Epithelial cell of umbilical artery (primary cell): ENCODE measurements at places on chromosomes 7 and 10. TPM values are rescaled to one million over a fixed set of nuclear protein-coding genes. Genes with fewer than 3 reads are reported as not detected.

EGFR gene
- 1.2 and 1.6 TPM in 2 replicates for total RNA-seq

CALY gene
- not detected in 2 replicates for total RNA-seq

CYP2C19 gene
- total RNA-seq = not detected in 2 replicates

STEAP1B gene
- total RNA-seq = 51.3 and 124 TPM in 2 replicates

ZFYVE27 gene
- 18.5 and 19.2 TPM in 2 replicates for total RNA-seq

RARRES2 gene
- not detected in 2 replicates for total RNA-seq

MBLAC1 gene
- 2.7 and 2.9 TPM in 2 replicates for total RNA-seq

LMOD2 gene
- not detected in 2 replicates for total RNA-seq

HDAC9 gene
- 0.65 and 3.0 TPM in 2 replicates for total RNA-seq

FKBP6 gene
- not detected in 2 replicates for total RNA-seq

LIPM gene
- not detected in 2 replicates for total RNA-seq

HELLS gene
- total RNA-seq = 37.7 and 82.4 TPM in 2 replicates

TAS2R5 gene
- total RNA-seq = 0.32 and 2.3 TPM in 2 replicates

BNIP3 gene
- total RNA-seq = 50.9 and 72.8 TPM in 2 replicates
